ENCODE measurements at places on chromosomes 16 and 17.

DNA sequence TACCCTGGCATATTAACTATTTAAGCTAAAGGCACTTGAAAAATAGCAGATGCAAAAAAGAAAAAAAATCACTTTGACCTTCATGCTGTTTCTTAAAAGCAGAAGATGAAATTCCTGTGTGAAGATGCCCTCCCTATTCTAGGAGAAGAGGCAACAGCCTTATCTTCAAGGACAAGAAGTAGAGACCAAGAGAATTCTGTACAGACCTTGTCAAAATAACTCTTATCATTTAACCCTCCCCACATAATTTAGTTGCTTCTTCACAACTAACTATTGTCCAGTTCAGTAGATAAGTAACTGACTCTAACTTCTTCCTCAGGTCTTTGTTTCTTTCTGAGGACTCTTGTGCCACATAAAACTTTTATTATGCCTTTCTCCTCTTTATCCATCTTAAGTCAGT lies 72.0 kb upstream of the MARCHF10 start:
- no peak for DNase-seq

DNA sequence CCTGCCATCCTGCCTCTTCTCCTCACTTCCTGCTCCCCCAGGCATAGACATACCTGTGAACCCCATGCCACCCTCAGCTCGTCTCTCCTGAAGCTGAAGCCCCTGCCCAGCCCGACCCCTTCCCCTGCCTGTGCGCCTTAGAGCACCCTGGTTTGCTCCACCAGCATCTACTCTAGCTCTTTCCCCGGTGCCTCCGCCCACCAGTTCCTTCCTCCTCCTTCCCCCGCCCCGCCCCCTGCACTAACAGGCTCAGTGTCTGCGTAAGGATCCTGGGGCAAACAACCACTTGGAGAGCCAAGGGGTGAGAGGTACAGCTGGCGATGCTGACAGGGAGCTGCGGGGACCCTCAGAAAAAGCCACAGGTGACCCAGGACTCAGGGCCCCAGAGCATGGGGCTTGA lies 1.9 kb downstream of the GPR142 start:
- no peak for DNase-seq

- no peak for DNase-seq
These were observed 10.9 kb upstream of the HEXD start for GRCh38 chr17:82407255-82407654.

- DNase-seq = no peak
These were observed 240.3 kb upstream of the DYNLRB2 start for GRCh38 chr16:80300456-80300855.

DNA sequence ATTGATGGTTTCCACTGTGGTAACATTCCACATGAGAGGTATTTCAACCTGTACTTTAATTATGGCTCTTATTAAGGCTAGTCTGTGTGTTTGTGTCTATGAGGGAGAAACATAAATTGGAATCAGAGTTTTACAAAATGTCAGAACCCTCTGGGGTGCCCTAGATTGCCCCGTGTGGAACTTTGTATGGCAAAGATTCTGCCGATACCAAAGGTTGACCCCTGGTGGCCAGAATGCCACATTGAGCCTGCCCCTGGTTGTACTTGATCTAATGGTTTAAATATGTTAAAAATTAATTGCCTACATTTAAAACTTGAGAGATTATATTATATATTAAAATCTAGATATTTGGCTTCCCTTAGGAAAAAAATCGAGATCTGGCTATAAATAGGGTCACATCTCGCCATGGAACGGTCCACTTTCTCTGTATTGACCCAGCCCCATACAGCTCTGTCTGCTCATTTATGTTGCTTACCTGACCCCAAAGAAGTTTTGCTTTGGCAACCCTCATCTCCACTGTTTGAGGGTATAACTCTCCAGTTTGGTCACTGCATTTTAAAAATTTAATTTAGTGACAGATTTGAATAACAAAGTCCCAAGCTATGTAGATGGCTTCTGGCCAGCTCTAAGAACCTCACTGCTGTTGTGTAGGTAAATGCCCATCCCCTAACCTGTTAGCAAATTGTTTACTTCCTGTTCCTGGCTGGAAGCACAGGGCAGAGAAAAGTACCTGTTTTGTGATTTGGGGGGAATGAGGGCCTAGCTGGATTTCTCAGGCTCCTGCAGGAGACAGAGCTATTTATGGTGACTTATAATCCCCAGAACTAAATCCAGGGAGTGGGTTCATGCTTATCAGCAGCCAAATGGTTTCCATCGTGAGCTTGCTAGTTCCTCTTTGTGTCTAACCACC lies 95.0 kb downstream of the PLCG2 start:
- peak; percentile 34 for DNase-seq

DNA sequence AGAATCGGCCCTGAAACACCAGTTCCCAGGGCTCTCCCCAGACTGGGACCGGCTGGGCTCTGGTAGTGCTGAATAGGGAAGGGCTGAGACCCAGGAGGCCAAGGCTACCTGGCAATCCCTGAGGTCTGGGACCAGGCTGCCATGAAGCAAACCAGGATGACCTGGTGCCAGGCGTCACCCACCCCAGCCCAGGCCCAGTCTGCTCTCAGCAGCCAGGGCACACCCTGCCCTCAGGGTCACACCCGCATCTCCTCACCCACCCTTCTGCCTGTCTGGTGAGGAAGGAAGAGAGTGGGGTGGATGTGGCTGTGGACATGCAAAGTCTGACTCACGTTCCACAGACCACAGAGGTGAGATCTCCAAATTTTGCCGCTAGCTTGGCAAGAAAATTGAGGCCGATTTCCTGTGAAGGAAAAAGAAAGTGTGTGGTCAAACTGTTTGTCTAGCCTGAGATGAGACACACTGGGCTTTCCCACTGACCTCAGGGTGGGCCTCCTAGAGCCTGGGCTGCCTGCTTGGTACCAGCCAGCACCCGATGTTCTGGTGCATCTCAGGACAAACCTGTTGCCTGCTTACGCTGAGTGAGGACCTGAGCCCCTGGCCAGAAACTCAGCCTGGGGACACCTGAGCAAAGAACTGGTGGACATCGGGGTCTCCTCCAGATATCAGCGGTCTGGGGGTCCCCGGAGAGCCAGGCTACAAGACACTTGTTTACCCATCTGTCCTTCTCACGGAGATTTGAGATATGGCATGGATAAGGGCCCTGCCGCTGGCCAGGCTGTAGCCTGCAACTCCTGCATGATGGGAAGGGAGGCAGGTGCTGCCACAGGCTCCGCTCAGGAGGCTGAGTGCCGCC lies 6.3 kb upstream of the RAB37 start:
- DNase-seq = no peak

GRCh38 chr17:42025936-42026335 lies 6.0 kb downstream of the NKIRAS2 start:
- no peak for DNase-seq

DNA sequence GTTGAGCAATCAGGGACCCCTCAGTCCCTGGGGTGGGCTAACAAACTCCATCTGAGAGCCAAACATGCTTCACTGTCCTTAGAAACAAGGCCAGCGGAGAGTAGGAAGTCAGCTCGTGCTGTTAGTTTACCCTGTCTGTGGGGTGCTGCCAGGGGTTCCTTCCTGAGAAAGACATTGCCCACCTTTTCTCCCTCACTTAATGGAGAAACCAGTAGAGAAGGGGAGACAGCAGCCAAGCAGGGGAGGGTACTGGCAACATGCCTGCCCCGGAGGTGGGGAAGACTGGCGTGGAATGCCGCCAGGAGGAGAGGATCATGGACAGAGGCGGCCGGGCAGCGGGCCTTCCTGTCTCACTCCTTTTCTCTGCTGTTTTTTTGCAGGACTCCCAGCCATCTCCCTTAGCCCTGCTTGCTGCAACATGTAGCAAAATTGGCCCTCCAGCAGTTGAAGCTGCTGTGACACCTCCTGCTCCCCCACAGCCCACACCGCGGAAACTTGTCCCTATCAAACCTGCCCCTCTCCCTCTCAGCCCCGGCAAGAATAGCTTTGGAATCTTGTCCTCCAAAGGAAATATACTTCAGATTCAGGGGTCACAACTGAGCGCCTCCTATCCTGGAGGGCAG lies 19.9 kb downstream of the SP2 start:
- DNase-seq = no peak

DNA sequence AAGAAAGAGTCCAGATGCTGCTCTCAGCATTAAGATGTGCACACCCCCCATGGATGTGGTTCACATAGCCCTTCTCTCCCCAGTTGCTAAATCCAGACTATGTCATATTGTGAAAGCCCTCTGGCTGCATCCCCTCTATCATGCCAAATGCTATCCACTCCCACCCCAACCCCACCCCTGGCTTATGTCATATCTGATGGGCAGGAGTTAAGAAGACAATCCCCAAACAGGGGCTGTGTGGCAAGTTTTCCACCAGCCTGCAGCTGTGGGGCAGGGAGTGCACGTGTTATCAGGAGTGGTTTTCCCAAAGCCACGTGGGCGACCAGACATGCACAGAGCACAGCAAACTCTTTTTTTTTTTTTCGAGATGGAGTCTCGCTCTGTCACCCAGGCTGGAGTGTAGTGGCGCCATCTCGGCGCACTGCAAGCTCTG lies 10.0 kb downstream of the FAM117A start:
- DNase-seq = no peak

- DNase-seq = no peak
These were observed 25.8 kb downstream of the GINS3 start for GRCh38 chr16:58418026-58418425.

- peak; percentile 44 for DNase-seq
These were observed 1.4 kb upstream of the ALDOA start for GRCh38 chr16:30063893-30064728.

- DNase-seq = peak; percentile 11
These were observed 55.7 kb downstream of the PLD6 start for GRCh38 chr17:17150448-17150800.

- DNase-seq = peak; percentile 94
These were observed 14.6 kb downstream of the KCNJ16 start for GRCh38 chr17:70089513-70090148.

DNA sequence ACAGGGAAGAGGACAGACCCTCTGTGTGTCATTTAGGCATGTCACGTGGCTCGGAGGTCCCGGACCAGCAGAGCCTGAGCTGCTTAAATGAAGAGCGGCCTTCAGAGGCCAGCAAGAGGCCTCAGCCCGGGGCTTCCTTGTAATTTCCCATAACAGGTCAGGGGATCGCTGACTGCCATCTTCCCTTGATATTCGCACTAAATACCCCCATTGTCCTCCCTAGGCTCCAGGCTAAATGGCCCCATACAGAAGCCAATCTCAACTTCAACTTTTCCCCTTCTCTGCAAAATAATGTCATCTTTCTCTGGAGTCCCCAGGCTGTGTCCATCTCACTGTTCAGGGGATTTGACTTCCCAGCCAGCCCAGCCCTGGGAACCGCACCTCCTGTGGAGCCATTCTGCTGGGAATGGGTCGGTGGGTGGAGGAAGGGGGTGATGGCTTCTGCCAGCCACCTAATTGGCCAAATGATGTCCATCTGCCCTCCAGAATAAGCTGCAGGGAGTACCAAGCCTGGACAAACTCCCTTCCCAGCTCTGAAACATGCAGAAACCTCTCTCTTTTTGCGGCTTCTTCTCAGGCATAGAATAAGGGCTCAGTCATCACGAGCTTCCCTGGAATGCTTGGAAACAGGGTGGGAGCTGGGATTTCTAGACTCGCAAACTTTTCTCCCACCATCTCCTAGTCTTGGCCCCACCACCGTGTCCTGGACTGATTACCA lies 129.9 kb downstream of the SDK2 start:
- DNase-seq = no peak

- no peak for DNase-seq
These were observed 69.9 kb downstream of the FTO start for GRCh38 chr16:53773881-53774280.

- no peak for DNase-seq
These were observed 195.9 kb upstream of the TBX2 start for GRCh38 chr17:61203671-61204131.

DNA sequence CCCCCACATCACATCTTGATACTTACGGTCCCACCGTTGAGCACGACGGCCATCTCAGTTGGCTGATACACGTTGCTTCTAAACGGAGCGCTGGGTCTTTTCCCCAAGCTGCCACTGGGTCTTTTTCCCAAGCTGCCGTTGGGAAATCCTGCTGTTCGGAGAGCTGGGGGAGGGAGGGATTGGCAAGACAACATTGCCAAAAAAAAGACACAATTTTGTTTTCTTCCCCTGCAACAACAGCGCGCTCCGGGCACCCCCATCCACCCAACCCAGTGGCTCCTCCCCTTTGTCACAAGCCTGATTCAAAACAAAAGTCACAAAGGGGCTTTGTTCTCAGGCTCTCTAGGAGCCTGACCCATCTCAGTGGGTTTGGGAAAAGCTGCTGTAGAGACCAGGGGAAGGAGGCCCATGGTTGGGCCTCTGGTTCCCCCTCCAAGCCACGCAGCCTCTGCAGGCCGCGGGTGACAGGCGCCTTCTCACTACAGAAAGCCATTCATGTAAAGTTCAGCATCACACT lies 22.8 kb downstream of the GPRC5B start:
- no peak for DNase-seq

DNA sequence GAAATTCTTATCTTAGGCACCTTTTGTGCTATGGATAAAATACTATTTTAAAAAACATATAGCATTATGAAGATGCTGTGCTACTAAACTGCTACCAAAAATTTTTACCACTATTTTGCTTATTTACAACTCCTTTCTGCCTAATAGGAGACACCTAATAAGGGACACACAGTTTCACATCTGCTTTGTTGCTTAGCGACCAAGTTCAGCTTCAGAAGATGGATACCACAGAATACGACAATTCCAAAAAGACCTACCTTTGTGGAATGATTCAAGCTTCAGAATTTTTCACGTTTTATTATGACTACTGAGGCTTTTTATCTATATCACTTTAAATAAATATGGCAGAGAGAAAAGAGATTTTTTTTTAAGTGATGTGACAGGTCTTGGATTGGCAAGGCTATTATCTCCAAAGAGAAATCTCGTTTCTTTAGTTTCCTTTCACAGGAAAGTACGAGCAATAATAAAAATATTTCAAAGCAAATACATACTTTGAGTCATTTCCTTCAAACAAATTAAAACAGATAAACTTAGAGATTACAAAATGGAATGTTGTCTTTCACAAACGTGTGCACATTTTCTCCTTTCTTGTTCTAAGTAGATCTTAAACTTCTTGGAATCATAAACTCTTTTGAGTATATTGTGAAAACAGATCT lies 35.4 kb downstream of the SPAG9 start:
- no peak for DNase-seq

DNA sequence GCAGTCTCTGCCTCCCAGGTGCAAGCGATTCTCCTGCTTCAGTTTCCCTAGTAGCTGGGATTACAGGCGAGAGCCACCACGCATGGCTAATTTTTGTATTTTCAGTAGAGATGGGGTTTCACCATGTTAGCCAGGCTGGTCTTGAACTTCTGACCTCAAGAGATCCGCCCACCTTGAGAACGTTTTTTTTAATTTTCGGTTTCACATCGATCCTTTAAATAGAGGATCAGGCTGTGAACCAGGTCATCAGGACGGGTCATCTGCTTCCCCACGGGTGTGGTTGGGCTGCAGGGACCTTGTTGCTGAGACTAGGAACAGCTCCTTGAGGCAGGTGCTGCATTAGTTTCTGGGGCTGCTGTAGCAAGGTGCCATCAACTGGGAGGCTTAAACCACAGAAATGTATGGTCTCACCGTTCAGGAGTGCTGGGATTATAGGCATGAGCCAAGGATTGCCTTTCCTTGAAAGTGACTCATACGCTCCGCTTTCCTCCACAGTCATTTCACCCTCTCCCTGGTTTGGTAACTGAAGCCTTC lies 7.9 kb upstream of the NAGPA start:
- peak; percentile 84 for DNase-seq

GRCh38 chr17:69335058-69335457 lies 8.1 kb upstream of the ABCA5 start:
- peak; percentile 69 for DNase-seq

GRCh38 chr17:51013322-51013721 lies 107.3 kb downstream of the SPAG9 start:
- DNase-seq = no peak

Measured in renal cortical epithelial cell (primary cell).